ENCODE measurements at places on chromosomes 5 and 9.

GRCh38 chr9:133690081-133690561 lies 48.0 kb downstream of the SARDH start:
- no peak for DNase-seq

GRCh38 chr5:138457531-138458275 lies 7.6 kb upstream of the EGR1 start:
- DNase-seq = no peak

- DNase-seq = no peak
Measured at GRCh38 chr9:104826079-104826775, 62.3 kb downstream of the NIPSNAP3B start.

DNA sequence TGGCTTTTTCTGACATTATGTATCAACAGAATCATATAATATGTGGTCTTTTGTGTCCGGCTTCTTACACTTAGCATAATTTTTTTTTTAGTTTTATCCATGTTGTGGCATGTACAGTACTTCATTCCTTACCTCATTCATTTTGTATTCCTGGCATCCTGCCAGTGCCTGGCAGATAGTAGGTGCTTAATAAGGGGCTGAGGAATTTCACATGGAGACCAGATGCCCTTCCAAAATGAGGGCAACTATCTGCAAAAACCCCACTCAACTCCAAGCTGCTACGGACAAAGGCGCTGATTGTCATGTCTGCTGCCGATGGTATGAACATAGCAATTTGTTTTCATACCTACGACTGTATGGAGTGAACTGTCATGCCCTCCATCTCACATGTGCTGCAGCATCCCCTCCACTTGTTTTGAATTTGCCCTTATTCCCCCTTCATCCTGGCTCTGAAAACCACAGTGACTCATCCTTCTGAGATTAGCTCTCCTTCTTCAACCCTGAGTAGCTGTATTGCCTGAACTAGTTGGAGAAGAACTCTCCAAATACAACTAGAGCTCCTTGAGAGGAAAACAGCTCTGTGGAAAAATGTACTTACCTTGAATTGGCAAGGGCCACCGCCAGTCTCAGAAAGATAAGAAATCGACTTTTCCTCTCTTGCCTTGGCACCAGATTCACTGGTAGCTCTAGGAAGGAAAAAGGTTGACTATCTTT lies 41.3 kb upstream of the FOXE1 start:
- DNase-seq = no peak

DNA sequence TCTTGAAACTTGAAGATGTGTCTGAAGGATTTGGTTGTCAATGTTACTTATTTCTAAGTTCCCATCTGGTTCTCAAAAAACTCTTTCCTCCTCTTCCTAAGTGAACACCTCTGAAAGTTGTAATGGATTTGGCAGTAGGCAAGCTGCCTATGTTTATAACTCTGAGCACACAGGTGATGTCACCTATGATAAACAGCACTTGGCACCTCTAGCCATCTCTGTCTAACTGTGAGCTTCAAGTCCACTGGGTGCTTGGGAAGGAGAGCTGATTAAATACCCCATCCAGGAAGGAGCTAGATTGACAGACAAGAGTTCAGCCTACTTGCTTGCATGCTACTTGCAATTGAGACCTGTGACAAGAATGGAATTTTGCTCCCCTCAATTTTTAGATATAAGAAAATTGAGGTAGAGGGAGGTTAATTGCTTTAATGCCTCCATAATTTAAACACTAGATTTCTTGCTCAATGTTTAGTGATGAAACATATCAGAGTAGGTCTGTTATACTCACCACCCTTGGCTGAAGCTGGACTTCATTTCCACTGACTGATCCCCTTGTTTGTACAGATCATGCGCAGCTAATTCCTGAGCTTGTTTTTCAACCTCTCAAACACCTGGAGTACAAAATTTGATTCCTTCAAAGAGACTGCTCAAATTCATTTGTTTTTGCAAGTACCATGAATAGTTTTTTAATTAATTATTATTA lies 49.9 kb downstream of the PDE4D start:
- no peak for DNase-seq

DNA sequence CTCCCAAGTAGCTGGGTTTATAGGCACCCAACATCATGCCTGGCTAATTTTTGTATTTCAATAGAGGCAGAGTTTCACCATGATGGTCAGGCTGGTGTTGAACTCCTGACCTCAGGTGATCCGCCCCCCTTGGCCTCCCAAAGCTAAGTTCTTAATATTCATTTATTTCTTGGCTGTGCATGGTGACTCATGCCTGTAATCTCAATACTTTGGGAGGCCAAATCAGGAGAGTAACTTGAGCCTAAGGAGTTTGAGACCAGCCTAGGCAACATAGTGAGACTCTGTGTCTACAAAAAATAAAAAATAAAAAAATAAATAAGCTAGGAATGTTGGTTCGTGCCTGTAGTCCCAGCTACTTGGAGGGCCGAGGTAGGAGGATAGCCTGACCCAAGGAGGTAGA lies 587.1 kb upstream of the FTMT start:
- no peak for DNase-seq

- peak; percentile 57 for DNase-seq
Measured at GRCh38 chr5:177440211-177440989, 6.2 kb upstream of the PRR7 start.

GRCh38 chr5:45532826-45533624 lies 163.2 kb downstream of the HCN1 start:
- no peak for DNase-seq

GRCh38 chr5:172096207-172096940 lies 89.9 kb upstream of the FBXW11 start:
- DNase-seq = no peak

GRCh38 chr9:99753436-99753835 lies 68.2 kb upstream of the NR4A3 start:
- no peak for DNase-seq

GRCh38 chr5:31113666-31114350 lies 79.7 kb upstream of the CDH6 start:
- no peak for DNase-seq

DNA sequence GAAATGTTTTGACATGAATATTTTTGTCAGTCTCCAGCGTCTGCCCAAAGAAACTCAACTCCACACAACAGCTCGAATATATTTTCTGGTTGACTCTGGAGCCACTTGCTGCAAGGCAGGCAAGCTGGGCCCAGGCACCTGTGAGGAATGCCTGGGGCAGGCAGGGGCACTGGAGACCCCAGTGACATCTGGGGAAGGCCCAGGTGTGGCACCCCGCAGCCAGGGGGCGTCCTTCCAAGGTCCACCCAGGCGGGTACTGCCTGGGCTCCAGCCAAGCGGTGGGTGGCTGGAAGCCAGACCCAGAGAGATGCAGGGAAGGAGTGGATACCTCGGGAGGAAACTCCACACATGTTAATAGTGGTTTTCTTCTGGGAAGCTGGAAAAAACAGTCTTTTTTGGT lies 125.9 kb downstream of the PHF2 start:
- no peak for DNase-seq

DNA sequence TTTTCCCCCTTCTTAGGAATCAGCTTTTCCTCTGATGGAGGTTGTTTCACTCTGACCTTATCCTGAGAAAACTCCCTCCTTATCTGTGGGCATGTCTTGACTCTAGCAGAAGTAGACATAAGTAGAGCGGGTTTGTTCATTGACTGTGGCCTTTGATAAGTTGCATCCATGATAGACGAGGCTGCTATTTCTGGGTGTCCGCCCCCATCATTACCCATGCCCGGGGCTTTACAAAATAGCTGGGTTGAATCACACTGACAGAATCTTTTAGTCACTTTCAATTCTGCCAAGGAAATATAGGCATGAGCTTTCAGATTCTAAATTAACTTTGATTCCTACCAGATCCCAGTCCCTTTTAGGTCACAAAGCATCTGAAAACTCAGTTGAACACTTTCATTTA lies 223.8 kb downstream of the SEC61B start:
- no peak for DNase-seq

DNA sequence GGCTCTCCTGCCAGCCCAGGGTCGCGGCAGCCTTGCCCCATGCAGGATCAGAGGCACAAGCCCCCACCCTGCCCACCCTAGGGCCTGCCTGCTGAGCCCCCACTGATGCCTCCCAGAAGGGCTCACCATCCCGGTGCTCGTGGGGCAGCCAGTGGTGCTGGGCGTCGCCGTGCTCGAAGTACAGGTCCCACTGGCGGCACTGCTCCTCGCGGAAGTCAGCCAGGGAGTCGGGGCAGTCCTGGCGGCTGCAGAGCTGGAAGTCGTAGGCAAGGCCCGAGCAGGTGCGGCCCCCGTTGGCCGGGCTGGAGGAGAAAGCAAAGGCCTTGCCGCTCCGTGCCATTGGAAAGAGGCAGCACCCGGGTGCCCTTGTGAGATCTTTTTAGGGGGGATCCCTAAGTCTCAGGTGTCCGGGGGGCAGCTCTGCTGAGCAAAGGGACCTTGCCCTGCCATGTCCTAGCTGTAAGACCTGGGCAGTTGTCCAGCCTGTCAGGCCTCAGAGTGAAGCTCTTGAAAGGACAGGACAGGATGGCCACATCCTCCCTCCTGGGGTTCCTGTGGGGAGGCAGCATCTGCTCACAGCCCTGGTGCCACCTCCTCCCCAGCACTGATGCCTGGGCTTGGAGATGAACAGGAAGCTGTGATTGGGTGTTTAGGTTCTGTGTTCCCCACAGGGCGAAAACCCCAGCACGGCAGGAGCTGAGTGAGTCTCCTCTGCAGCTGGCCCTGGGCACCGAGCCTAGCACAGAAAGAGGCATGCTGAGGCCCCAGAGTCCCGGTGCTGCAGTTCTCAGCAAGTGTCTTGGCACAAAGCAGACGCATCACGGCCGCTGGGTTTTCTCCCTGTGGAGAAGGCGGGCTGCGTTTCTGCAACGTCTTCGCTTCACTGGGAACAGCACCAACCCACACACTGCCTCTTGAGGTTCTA lies 77.7 kb downstream of the ZNF354C start:
- DNase-seq = no peak

GRCh38 chr9:100554935-100555401 lies 22.9 kb upstream of the CAVIN4 start:
- DNase-seq = no peak

GRCh38 chr9:99013550-99013949 lies 69.8 kb downstream of the COL15A1 start:
- DNase-seq = peak; percentile 25

- no peak for DNase-seq
Measured at GRCh38 chr5:135735831-135736230, 98.6 kb upstream of the SLC25A48 start.

DNA sequence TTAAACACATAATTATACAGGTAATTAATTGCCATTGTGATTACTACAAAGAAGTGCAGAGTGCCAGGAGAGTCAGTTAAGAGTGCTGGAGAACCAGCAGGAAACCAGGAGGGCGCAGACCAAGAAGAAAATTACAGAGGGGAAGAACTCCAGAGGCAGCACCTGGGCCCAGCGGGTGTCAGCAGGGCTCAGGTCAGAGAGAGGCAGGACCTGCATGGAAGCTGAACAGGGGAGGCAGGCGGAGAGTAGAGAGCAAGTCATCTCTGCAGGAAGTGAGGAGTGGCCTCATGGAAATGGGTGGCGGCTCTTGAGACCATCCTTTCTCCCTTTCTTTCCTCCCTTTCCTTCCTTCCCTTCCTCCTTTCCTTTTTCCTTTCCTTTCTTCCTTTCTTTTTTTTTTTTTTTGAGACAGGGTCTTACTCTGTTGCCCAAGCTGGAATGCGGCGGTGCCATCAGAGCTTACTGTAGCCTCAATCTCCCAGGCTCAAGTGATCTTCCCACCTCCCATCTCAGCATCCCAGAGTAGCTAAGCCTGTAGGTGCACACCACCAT lies 4.0 kb upstream of the ZBTB34 start:
- no peak for DNase-seq

- no peak for DNase-seq
Measured at GRCh38 chr9:76615177-76615603, 149.0 kb upstream of the PCA3 start.

- DNase-seq = peak; percentile 32
Measured at GRCh38 chr9:89603767-89604665, 796 bp upstream of the GADD45G start.

DNA sequence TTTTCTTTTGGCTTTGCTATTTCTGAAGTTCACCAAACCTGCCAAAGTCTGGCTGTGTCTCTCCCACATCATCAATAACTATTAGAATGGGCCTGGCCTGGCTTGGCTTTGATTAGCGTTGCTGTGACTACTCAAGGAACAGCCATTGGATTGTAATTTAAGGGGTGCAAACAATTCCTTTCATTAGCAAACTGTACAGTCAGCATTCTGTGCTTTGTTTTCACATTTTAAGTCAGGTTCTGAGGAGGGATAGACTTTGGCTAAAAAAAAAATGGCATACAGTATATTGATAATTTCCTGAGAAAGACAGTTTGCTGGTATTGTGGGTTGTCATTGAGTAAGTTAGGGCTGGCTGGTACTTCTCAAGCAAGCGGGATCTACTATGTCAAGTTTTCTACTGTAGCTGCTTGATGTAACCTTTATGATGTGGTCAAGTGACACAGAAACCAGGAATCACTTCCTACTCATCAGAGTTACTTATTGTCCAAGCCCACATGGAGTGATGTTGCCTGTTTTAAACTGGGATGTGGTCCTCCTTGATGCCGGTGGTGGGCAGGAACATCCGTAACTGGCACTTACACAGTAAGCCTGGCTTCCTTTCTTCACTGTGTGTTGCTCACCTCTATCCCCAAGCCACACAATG lies 161.4 kb downstream of the CD180 start:
- no peak for DNase-seq

- peak; percentile 25 for DNase-seq
Measured at GRCh38 chr9:22097707-22098106, 88.6 kb upstream of the CDKN2B start.

- no peak for DNase-seq
Measured at GRCh38 chr9:130140706-130141105, 31.5 kb upstream of the NCS1 start.

GRCh38 chr5:9301200-9301599 lies 244.7 kb downstream of the SEMA5A start:
- DNase-seq = no peak

DNA sequence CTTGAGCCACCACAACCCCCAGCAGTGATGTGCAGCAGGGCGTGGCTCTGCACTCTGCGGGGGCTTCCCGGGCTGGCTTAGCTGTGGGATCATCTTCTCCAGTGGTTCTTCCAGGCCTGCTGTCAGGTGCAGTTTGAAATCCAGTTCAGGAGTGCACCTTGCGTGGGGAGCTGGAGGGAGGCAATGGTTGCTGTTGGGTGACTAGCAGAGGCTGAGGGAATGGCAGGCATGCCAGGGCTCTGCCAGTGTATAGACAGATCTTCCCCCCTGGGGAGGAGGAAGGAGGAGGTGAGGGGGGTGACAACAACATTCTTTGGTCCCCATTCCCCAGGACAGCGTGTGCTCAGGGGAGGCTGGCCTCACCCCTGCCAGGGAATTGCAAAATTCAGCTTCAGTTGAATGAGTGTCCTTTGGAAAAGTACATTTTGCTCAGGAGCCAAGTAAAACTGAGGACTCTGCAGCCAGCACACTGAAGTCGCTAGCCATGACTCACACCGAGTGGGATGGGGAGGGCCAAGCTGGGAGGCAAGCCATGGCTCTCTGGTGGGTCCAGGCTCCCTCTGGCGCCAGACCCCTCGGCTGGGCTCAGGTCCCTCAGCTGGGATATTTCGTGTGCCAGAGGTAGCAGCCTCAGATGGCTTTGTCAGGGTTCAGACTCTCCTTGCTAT lies 35.0 kb downstream of the ERGIC1 start:
- no peak for DNase-seq
